Small intestine (tissue), 16 donors: ENCODE measurements at places on chromosomes 3 and 15. TPM values are rescaled to one million over a fixed set of nuclear protein-coding genes. Genes with fewer than 3 reads are reported as not detected.

Gene FEZF2
- polyA plus RNA-seq, result not detected

Gene FES
- polyA plus RNA-seq, result 17.2 TPM

Gene LMOD3
- polyA plus RNA-seq, result 0.31 TPM

Gene SEC22C
- polyA plus RNA-seq, result 43.0 TPM

Gene LSAMP
- polyA plus RNA-seq, result not detected

Gene GRAMD1C
- 25.9 TPM for polyA plus RNA-seq

Gene GOLGA6B
- polyA plus RNA-seq, result 0.06 TPM

Gene UBAP1L
- polyA plus RNA-seq, result 4.2 TPM

Gene ITPKA
- 49.4 TPM for polyA plus RNA-seq

Gene GOLGA6L10
- 1.9 TPM for polyA plus RNA-seq

Gene BFSP2
- polyA plus RNA-seq, result 1.3 TPM

Gene WHAMM
- polyA plus RNA-seq, result 12.5 TPM

Gene MORC1
- polyA plus RNA-seq, result not detected

Gene ADGRG7
- polyA plus RNA-seq, result 48.4 TPM
